ENCODE measurements at places on chromosomes 4 and X.

GRCh38 chr4:138982754-138983153 is 32.8 kb upstream of the NOCT start:
- DNase-seq: no peak

DNA sequence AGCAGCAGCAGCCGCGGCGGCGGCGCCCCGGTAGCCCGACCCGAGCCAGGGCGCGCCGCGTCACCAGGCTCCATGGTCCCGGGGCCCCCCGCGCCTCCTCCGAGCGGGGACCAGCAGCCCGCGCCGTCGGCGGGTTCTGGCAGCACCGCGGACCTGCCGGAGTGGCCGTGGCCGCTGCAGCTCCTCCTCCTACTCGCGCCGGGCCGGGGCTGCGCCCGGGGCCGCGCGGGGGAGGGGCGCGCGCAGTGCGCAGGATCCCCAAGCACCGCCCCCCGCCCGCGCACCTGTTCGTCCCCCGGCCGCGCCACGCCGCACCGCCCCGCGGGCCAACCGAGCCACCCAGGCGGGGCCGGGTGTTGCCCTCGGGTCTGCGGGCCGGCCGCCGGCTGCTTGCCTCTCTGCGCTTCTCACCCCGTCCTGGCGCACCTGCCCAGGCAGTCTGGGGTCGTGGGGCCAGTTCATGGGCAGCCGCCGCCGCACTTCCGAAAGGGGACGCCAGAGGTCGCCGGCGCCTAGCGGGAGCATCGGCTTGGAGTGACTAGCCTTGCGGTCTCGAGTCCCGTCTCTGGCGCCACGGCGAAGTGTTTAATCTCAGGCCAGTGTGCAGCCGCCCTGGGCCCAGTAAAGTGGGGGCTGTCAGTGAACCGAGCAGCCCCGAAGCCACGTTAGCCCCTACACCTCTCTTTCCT is at the start of gene SLC9A7:
TSS of gene SLC9A7 (minus strand) at position 163 of the 689 bp plus-strand sequence. CDS start at position 74, 89 bp downstream.
- peak; percentile 32 for DNase-seq

DNA sequence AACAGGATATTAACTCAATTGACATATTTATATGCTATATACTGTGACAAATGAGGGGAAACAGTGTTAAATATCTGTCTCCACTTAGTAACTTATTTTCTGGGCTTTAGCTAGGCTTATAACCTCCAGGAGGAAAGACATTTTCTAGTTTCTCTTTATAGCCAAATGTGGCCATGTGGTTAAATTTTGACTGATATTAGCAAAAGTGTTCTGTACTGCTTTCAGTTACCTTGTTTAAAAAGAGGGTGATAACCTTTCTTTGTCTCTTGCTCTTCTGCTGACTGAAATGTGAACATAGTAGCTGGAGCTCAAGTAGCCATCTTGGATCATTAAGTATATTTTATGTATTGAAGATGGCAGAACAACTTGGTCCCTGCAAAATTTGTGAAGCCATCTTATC is 253.7 kb downstream of the PDHA2 start:
- no peak for DNase-seq

DNA sequence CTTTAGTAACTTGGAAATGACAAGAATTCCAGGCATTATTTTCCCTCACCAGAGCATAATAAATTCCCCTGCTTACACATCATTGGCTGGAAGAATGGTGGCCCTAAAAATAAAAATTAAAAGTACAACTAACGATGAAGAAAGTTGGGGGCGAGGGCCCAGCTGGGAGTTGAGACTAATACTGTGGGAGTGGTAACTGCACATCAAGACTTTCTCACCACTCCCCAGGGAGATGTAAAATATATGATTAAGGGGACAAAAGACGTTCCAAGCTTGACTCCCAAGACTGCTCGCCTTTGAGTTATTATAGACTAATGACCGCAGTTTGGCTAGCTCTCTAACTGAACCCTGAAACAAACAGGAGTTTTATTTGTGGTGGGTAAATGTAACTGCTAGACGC is 30.0 kb downstream of the SMIM31 start:
- no peak for DNase-seq

DNA sequence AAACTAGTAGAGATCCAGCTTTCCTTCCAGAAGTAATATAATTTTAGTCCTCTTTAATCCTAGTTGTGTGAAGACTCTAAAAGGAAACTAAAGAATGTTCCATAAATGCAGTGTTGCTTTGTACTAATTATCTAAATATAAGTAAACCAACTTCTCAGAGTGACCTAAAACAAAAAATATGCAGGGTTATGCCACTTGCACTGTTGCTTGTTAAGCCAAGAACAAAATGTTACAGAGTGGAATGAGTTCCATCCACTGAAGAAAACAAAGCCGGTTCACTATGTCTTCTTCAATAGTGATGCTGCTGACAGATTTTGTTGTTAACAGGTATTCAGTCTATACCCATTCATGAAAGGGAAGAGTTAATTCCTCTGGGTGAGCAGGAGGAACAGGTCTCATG is 252.0 kb upstream of the DIAPH2 start:
- DNase-seq: no peak

Data from DMS 273 treated with DMSO at 0.1 percent for 48 hours (cell line).